ENCODE measurements at places on chromosomes 5 and 9.

DNA sequence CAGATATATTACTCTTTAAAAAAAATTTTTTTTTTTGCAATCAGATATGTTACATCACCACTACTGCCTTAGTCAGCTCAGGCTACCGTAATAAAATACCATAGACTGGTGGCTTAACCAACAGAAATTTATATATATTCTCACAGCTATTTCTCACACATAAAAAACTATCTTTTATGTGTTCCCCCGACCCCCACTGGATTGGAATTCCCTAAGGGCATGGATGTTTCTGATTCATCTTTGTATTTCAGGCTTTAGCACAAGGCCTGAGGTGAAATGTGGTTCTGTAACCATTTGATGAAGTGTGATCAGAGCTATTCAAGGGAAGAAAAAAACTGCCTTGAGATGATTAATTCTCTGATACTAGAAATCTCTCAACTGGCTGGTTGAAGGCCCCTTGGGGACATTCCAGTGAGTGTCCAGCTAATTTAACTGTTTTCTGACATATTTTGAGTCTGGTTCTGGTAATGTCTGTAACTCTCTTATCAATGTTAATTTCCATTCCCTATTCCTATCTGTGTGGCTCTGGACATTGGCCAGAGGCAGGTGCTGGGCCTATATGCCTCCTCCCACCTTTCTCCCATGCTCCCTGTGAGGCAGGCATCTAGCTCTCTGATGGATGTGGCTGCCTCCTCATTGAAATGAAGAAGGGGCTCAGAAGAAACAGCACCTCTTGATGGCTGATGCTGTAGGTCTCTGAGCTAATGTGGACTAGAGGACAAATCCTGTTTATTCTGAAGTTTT is 2.5 kb downstream of the CD14 start:
- H3K27ac ChIP-seq, result no peak overlapping the region
- H3K36me3 ChIP-seq, result no peaks in the 10 kb centered on the region
- DNase-seq, result no peak

- no peak overlapping the region for H3K27ac ChIP-seq
- no peak for DNase-seq
- H3K4me3 ChIP-seq, result no peak overlapping the region
- no peaks in the 10 kb centered on the region for H3K36me3 ChIP-seq
- H3K27me3 ChIP-seq, result no peaks in the 10 kb centered on the region
- H3K4me1 ChIP-seq, result peaks cover 8% of the 10 kb centered on the region
These were observed 2.0 kb downstream of the C7 start for GRCh38 chr5:40911266-40911665.

DNA sequence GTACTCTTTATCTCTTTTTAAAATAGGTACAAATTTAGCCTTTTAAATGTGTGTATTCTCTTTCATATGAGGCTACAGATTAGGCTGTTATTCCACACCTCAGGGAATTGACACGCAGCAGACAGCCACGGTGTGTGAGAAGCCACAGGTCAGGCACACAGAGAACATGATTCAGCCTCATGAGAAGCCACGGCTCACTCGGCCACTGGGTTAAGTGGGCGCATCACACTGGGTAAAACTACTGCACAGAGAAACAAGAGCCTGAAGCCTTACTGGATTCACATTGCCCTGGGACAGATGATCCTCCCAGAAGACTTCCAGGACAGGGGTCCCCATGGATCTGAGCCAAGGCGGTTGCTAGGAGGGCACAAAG is 28.2 kb downstream of the LPCAT1 start:
- peaks cover 3% of the 10 kb centered on the region for H3K4me1 ChIP-seq
- H3K27me3 ChIP-seq, result no peaks in the 10 kb centered on the region
- no peak for DNase-seq

GRCh38 chr5:169029037-169029436 is 271.9 kb downstream of the SLIT3 start:
- peaks cover 5% of the 10 kb centered on the region for H3K36me3 ChIP-seq
- H3K4me1 ChIP-seq, result peaks cover 49% of the 10 kb centered on the region
- H3K27ac ChIP-seq, result no peak overlapping the region
- no peaks in the 10 kb centered on the region for H3K27me3 ChIP-seq

GRCh38 chr5:172339264-172340180 is 56.0 kb upstream of the UBTD2 start:
- H3K27ac ChIP-seq, result no peak overlapping the region
- peaks cover 34% of the 10 kb centered on the region for H3K36me3 ChIP-seq
- no peaks in the 10 kb centered on the region for H3K27me3 ChIP-seq
- peaks cover 4% of the 10 kb centered on the region for H3K4me1 ChIP-seq
- H3K4me3 ChIP-seq, result no peak overlapping the region

GRCh38 chr9:81549500-81550206 is 139.7 kb downstream of the TLE1 start:
- H3K27me3 ChIP-seq, result peaks cover 41% of the 10 kb centered on the region
- H3K4me3 ChIP-seq, result no peak overlapping the region
- H3K36me3 ChIP-seq, result no peaks in the 10 kb centered on the region
- H3K4me1 ChIP-seq, result peaks cover 65% of the 10 kb centered on the region
- DNase-seq, result no peak

DNA sequence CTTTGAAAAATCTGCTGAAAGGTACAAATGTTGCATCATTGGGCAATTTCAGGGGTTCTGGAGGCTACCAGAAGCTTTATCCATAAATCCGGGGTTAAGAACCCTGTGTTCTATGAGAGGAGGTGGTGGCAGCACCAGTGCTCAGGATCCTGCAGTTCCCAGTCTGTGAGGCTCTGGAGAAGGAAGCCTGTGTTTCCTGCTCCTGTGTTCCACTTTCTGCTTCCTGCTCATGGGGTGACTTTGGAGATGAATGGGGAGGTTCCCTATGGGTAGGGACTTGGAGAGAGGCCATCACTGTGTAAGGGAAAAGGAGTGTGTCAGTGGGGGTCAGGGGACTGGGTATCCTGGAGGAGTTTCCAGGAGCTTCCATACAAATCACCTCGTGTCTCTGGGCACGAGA is 2.3 kb downstream of the CDX1 start:
- peaks cover 52% of the 10 kb centered on the region for H3K4me1 ChIP-seq
- peaks cover 57% of the 10 kb centered on the region for H3K27me3 ChIP-seq
- DNase-seq, result no peak
- H3K4me3 ChIP-seq, result peak overlapping the region; percentile 9

GRCh38 chr9:90393365-90394152 is 249.1 kb downstream of the DIRAS2 start:
- peaks cover 10% of the 10 kb centered on the region for H3K4me1 ChIP-seq
- H3K36me3 ChIP-seq, result no peaks in the 10 kb centered on the region
- no peak for DNase-seq
- no peak overlapping the region for H3K4me3 ChIP-seq
- peak overlapping the region; percentile 59 for H3K27ac ChIP-seq

- no peak for DNase-seq
- peaks cover 30% of the 10 kb centered on the region for H3K4me1 ChIP-seq
- H3K27me3 ChIP-seq, result no peaks in the 10 kb centered on the region
- H3K36me3 ChIP-seq, result no peaks in the 10 kb centered on the region
- no peak overlapping the region for H3K4me3 ChIP-seq
These were observed 133.6 kb upstream of the HMHB1 start for GRCh38 chr5:143678148-143678905.

DNA sequence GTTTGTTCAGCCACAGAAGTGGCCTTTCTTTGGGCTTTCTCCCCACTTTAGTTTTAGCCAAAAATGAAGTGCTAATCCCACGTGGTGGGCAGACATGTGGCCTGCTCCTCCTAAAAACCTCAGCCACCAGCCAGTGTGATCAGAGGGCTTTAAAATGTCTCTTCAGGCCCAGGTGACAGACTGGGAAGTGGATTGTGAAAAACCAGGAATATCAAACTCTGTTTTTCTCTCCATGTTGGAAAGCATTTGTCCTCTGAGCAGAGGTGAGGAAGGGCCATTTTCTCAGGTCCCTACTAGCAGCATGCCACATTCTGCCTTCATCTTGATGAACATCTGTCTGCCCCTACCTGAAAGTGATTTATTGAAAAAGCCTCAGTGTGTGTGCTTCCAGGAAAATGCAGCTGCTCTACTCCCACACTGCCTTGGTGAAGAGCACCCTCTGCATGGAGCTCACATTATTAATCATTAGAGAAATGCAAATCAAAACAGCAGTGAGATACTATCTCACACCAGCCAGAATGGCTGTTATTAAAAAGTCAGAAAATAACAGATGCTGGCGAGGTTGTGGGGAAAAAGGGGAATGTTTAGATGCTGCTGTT is 181.2 kb upstream of the DMAC1 start:
- no peak for DNase-seq
- no peaks in the 10 kb centered on the region for H3K36me3 ChIP-seq

- H3K36me3 ChIP-seq, result no peaks in the 10 kb centered on the region
- no peaks in the 10 kb centered on the region for H3K27me3 ChIP-seq
- no peak overlapping the region for H3K27ac ChIP-seq
These were observed 1.3 kb downstream of the SPTAN1 start for GRCh38 chr9:128553728-128554127.

- H3K4me3 ChIP-seq, result peak within 1 kb of the TSS; percentile 84
- DNase-seq, result no peak
- no peak within 1 kb of the TSS for H3K27ac ChIP-seq
- no peaks in the 10 kb centered on the region for H3K27me3 ChIP-seq
- no peaks in the 10 kb centered on the region for H3K4me1 ChIP-seq
These were observed at the start of gene PCDHB15 for GRCh38 chr5:141245250-141245717. Gene PCDHB15, plus strand, starts transcription at chr5:141245395. Its CDS starts 184 bp downstream, at chr5:141245579.

DNA sequence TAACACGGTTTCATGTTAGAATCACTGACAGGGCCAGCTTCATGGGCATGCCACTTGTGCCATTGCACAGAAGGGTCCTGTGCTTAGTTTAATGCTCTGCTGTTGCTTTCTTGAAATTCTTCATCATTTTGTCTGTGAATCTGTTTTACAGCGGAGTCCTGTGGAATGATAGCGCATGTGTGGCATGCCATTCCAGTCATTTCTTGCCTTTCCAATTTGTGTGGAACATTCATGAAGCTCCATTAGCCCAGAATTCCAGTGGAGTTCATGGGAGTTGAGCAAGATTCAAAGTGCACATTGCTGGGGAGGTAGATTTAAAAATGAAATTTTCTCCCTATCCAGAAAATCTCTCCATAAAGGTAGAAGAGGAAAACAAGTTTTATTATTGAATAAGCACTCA is 43.4 kb upstream of the NREP start:
- no peaks in the 10 kb centered on the region for H3K27me3 ChIP-seq
- no peak overlapping the region for H3K4me3 ChIP-seq
- H3K36me3 ChIP-seq, result no peaks in the 10 kb centered on the region
- DNase-seq, result no peak
- no peak overlapping the region for H3K27ac ChIP-seq
